ENCODE measurements at places on chromosomes 5 and 9.

- no peak for DNase-seq
Measured at GRCh38 chr5:145467446-145467845, 367.7 kb downstream of the PRELID2 start.

- DNase-seq: no peak
Measured at GRCh38 chr9:124688238-124688904, 82.7 kb downstream of the NR6A1 start.

GRCh38 chr5:114360357-114360756 is 1.5 kb upstream of the KCNN2 start:
- DNase-seq: no peak

GRCh38 chr5:66494437-66494836 is 101.8 kb upstream of the MAST4 start:
- no peak for DNase-seq

- DNase-seq: no peak
Measured at GRCh38 chr5:180533845-180534244, 39.7 kb downstream of the CNOT6 start.

DNA sequence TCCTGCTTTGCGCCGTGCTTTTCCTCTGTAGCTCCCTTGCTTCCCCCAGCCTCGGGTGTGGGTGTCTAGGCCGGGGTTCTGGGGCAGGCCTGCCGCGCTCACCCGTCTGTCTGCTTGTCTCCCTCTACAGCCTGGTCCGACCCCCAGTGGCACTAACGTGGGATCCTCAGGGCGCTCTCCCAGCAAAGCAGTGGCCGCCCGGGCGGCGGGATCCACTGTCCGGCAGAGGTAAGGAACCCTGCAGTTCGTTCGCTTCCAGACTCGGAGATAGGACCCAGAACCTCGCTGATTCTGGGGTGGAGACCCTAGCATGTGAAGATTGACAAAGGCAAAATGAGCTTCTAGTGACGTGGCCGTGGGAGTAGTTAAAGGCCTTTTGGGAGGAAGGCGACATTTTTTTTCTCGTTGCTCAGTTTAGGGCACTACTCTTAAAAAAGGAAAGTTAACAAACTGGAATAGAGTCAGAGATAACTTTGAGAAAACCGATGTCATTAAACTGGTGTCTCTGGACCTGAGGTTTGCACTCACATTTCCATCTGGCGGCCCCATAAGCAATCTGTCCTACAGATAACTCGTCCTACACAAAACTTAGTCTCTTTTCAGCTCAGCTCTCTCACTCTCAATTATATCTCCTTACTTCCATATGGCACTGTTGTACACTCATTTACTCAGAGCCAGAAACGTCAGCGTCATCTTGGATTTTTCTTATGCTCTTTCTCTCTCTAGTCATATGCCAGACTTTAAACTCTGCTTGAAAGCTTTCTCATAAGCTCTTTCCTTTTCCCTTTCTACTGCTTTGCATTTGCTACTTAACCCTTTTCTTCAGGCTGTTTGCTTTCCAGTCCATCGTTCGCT is 561 bp downstream of the SEC61B start:
- no peak for DNase-seq

DNA sequence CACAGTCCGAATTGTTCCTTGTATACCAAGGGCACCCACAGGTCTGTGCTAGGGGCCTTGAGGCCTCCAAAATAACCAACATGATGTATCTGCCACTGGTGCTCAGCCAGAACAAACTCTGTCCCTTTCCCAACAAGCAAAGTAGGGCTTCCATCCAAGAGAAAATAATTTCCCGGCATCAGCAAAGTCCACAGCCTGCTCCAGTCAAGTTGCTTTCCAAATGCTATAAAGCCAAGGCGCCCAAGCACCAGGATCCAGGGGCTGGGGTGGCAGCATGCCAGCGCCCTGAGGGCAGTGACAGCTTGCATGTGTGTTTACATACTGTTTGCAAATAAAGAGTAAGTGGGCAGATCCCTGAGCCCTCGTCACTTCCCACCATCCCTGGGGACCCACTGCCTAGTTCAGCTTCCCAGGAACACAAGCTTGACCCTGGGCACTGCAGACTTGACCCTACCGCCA is 155.9 kb downstream of the ERCC6L2 start:
- DNase-seq: no peak

GRCh38 chr9:69768716-69769115 is 8.9 kb upstream of the PTAR1 start:
- no peak for DNase-seq

DNA sequence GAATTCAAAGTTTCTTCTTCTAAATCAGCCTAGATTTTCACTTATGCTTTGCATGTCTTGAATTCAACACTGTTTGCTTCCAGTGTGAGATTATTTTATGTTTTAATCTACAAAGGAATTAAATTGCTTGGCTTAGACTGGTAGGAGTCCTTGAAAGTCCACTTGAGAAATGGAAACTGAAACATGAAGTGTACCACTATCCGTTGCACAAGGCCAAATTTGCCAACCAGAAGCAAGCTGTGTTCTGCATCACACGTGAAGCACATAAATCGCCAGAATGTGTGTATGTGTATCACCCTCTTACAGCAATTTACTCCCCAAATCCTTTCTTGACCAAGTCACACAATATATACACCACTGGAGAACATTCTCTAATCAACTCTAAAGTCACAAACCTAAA is 10.3 kb downstream of the SEMA6A start:
- no peak for DNase-seq

GRCh38 chr5:58458743-58459145 is 1.1 kb downstream of the PLK2 start:
- no peak for DNase-seq

DNA sequence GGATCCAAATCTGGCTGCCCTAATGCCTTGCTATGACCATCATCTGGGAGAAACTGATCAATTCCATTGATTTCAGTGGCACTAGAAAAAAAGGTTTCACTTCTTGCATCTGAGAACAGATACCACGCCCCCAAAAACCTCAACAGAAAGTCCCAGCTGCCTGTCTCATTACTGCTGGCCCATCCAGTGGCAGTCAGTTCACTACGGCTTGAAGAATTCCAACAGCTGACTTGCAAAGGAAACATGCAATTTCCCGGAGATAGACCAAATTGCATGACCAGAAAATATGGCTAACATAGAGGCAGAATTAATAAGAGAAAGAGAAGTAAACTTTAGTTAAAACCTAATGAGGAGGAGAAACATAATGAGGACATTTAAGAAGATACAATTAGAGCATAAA is 48.6 kb downstream of the UGCG start:
- DNase-seq: no peak

DNA sequence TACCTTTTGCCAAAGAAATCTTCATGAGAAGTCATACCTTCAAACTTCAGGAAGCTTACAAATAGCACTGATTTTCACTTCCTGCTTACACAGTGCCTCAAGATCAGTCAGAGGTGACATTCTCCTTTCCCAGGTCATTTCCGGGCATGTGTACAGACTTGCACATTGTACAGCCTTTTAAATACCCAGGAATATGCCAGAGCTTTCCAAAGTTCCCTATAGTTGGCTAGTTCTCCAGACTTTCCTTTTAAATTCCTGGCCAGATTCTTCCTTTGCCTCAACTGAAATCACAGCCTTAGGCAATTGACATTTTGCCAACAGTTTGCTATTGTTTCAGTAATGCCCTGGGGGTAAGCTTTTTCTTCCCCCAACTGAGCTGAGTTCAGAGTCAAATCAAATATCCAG is 47.2 kb downstream of the RFX3 start:
- DNase-seq: no peak
